Smooth muscle cell of the coronary artery (primary cell): ENCODE measurements at places on chromosomes 1 and 21. TPM values are rescaled to one million over a fixed set of nuclear protein-coding genes. Genes with fewer than 3 reads are reported as not detected.

VTCN1 gene
- total RNA-seq = not detected in 2 replicates

IL20 gene
- total RNA-seq = not detected in 2 replicates

TRIM17 gene
- 0.23 and 0.35 TPM in 2 replicates for total RNA-seq

WNT3A gene
- total RNA-seq = not detected in 2 replicates

OR2M3 gene
- total RNA-seq = not detected in 2 replicates

FNDC5 gene
- 2.0 and 8.7 TPM in 2 replicates for total RNA-seq
